Caco-2 (cell line): ENCODE measurements at places on chromosomes 16 and 17. TPM values are rescaled to one million over a fixed set of nuclear protein-coding genes. Genes with fewer than 3 reads are reported as not detected.

The PRAC1 gene
- total RNA-seq, result not detected in 2 replicates

The NPIPB9 gene
- total RNA-seq, result 0.45 and 0.77 TPM in 2 replicates

The NTN1 gene
- total RNA-seq, result 0.86 and 0.88 TPM in 2 replicates

The PRKCB gene
- not detected in 2 replicates for total RNA-seq

The FN3KRP gene
- 47.2 and 53.6 TPM in 2 replicates for total RNA-seq

The CSH1 gene
- not detected in 2 replicates for total RNA-seq

The TPSD1 gene
- not detected in 2 replicates for total RNA-seq

The COQ7 gene
- 15.7 and 17.3 TPM in 2 replicates for total RNA-seq
